ENCODE measurements at places on chromosomes 11 and 22.

DNA sequence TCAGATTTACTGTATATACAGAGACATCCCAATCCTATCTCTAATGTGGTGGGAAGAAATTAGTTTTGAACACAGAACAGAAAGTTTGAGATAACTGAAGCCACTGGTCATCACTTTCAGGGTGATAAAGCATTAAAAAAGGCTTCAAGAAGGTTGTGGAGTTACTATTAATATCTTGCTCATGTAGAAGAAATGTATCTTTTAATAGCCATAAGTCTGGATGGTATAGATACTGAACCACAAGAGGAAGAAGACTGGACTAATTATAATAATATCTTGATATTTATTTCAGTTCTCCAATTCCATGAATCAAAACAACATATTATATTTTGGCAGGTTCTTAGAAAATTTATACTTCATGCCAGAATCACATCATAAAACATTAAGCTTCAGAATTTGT is 137.1 kb downstream of the TMEM135 start:
- no peak for DNase-seq

- DNase-seq: no peak
These were observed at the start of gene CFAP300 for GRCh38 chr11:102047305-102047924. TSS of gene CFAP300 (plus strand) at chr11:102047437. CDS start at chr11:102047471, 34 bp downstream.

- no peak for DNase-seq
These were observed 33.4 kb upstream of the FTH1 start for GRCh38 chr11:62000539-62001446.

DNA sequence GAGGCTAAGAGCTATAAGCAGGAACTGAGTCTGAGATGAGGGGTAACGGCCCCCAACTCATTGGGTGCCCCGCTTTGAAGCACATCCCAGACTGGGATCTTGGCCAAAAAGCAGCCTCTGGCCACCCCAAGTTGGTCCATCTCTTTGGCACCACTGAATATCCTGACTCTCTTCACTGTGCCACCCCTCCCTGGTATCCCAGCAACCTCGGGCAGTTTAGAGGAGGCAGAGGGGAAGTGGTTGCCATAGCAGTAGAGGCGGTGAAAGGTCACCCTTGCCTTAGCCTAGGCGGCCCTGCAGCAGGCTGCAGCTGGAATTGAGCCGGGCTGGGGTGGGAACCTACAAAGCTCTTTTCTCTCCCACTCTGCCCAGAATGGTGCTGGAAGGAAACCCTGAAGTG is 1.1 kb downstream of the PELI3 start:
- no peak for DNase-seq

GRCh38 chr11:118142081-118142480 is 10.5 kb downstream of the SCN4B start:
- no peak for DNase-seq

DNA sequence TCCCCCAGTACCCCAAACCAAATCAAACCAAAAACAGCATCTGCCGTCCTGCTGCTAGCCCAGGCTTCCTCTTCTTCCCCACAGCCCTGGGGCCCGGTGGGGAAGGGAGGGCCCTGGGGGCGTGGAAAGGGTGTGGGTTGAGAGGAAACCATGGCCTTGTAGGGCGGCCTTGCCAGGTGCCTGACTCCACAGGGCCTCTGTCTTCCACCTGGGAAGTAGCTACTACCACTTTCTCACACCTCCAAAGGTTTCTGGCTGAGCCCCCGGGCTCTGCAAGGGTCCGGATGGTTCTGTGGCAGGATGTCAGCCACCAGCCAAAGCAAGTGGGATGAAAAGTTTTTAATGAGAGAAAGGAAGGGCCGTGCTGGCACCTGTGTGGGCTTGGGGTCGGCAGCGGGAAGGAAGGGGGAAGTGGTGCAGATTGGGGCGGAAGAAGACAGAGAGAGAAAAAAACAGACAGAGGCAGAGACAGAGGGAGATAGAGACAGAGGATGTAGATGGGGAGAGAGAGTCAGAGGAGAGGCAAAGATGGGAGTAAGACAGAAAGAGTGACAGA is 10.5 kb downstream of the TPST2 start:
- no peak for DNase-seq

- DNase-seq: no peak
These were observed 16.6 kb downstream of the RTN4RL2 start for GRCh38 chr11:57476757-57477506.

DNA sequence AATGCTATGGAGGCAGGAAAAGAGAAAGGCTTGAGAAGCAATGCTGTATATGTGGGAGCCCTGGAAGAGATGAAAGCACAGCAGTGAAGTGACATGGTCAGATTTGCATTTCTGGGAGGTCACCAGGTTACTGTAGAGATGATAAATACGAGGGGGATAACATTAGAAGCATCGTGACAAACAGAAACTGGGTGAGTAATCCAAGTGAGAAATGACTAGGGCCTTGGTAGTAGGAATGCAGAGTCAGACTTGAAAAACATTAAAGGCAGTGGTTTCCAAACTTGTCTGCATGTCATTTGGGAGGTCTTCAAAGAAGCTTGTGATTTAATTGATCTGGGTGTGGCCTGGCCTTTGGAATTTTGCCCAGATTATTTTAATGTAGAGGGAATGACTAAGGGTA is 43.9 kb downstream of the CCDC34 start:
- no peak for DNase-seq

GRCh38 chr11:76672431-76673175 is 2.1 kb upstream of the LRRC32 start:
- DNase-seq: no peak

- no peak for DNase-seq
These were observed 36.1 kb downstream of the TTC12 start for GRCh38 chr11:113350336-113351067.

GRCh38 chr11:2649400-2649799 is 50.4 kb downstream of the KCNQ1OT1 start:
- DNase-seq: no peak

- DNase-seq: no peak
These were observed 17.9 kb downstream of the KDELR3 start for GRCh38 chr22:38485783-38486182.

DNA sequence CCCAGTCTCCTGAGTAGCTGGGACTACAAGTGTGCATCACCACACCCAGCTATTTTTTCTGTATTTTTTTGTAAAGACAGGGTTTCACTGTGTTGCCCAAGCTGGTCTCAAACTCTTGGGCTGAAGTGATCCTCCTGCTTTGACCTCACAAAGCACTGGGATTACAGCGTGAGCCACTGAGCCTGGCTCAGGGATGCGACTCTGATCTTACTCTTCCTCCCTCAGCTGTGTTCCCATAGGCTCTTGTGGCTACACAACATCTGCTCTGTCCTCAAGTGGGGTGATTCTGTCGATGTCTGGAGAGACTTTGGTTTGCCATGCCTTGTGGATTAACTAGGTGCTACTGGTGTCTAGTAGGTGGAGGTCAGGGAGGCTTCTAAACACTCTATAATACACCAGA is 127.0 kb upstream of the SERPIND1 start:
- no peak for DNase-seq

GRCh38 chr11:106889718-106890117 is 128.6 kb downstream of the GUCY1A2 start:
- no peak for DNase-seq

- no peak for DNase-seq
These were observed 70.8 kb downstream of the RAB38 start for GRCh38 chr11:88104408-88104807.

- no peak for DNase-seq
These were observed 40.7 kb upstream of the XBP1 start for GRCh38 chr22:28841111-28841510.

GRCh38 chr11:69521457-69521856 is 40.0 kb downstream of the LINC01488 start:
- no peak for DNase-seq

Data from cortex of kidney (tissue), 1 donor.